Activated CD4-positive, alpha-beta T cell treated with anti-CD3 and anti-CD28 coated beads, Interleukin-2, amount 50 U/mL, for 4 hours (primary cell): ENCODE measurements at places on chromosomes 3 and 15.

DNA sequence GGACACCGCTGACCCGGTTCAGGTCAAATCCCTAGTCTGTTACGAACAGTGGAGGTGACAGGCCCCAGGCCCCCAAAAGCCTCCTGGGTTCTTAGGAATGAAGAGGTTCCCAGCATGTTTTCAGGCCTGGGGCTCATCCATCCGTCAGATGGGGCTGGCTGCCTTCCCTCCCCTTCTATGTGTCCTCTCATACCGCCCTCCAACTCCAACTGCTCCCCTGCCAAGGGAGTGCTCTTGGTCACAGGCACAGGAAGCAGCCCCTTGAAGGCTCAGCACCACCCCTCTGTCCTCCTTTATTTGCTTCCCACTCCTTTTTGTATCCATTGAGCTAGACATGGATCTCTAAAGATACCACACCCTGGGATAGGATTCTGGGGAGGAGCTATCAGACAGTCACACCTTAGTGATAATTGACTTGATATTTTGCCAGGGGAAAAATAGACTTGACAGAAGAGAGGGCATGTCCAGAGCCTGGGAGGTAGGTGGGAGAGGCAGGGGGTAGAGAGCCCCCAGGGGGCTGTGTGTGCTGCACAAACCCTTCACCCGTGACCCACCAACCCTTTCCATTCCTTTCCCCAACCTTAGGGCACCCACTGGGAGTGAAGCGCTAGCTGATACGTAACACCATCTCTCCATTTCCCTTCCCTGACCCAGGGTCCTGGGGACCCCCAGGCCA lies 10.7 kb upstream of the CSPG4 start:
- no peak for DNase-seq

DNA sequence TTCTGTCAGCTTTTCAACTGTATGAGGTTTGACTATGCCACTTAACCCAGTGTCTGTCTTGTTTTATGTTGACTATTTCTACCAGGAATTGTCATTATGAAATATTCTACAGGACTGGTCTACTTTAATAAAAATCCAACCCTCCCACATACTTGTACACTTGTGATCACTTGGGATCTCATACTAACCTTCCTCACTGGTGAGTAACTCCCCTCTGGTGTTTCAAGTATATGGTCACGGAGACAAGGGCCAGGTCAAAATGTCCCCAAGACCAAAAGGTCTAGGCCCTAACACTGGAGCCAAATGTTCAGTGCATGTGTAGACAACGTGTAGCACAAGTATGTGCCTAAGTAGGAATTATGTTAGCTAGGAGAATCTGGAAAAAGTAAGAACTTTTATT lies 122.7 kb upstream of the TJP1 start:
- DNase-seq: no peak

GRCh38 chr3:152259468-152259867 lies 9.3 kb upstream of the MBNL1 start:
- no peak for DNase-seq

GRCh38 chr15:45101749-45102148 lies 12.2 kb downstream of the DUOX2 start:
- DNase-seq: no peak

DNA sequence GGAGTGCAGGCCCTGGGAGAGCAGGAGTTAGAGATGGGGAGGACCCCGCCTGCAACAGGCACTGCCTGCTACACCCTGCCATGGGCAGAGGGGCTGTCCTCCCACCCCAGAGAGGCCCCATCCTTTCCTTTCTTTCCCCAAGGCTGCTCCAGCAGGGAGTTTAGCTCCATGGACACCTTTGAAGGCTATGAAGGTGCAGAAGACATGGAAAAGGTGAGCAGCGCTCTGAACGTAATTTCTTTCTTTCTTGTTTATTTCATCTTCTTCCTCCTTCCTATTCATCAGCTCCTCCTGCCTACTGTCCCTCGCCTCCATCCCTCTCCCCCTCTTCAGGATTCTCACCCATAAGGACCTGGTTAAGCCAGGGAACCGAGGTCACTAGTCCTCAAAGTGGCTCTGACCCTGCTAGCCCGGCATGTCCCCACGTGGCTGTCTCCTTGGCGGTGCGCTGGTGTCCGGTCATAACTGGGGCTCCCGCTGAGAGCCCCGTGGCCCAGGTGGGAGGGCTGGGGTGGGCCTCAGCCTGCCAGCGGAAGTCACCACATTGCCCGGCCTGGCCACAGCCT lies 16.0 kb upstream of the ADIPOQ start:
- DNase-seq: no peak

GRCh38 chr15:76206325-76206976 lies 104.8 kb downstream of the ETFA start:
- no peak for DNase-seq

DNA sequence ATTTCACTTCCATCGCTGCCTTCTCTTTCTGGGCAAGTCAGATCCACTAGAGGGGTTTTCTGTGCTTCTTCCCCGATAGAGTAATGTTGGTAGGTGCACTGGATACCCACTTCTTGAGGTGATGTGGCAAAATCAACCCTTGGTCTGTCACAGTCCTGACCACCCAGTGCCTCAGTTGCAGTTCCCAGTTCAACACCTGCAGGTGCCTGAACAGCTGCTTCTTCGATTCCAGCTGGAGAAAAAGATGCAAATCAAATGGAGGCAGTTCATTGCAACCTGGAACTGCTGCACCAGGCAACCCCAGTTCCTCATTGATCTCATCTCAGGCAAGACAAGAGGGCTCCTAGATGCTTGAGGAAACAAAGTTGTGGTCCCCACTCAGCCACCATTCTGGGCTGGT lies 186.6 kb downstream of the UBE2E2 start:
- no peak for DNase-seq

DNA sequence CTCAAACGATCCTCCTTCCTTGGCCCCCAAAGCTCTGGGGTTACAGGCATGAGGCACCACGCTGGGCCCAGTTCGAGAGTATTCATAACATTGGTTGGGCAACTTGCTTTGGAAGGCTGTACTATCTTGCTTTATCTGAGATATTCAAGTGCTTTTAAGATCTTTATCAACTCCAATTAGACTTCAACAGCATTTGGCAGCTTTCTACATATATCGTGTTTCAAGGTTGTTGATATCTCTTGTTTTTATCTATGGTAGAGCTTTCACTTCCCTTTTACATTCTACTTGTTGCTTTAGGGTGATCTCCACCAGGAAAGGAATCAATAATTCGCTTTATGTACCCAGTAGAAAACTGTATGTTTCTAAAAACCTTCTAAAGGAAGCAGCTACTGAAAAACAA lies 395.3 kb downstream of the IL5RA start:
- DNase-seq: no peak

DNA sequence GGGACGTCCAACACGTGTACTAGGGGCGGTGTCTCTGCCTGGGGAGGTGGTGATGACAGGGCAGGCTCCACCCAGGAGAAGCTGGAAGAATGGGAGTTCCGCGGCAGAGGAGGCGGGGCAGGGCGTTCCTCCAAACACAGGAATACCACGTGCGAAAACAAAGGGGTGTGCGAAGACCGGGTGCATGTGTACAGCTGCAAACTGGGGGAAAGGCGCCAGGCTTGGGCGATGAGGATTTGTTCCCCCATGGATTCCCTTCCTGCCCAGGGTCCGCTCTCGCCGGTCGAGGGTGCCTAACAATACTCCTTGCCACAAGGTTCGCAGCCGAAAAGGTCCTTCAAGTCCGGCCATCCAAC lies 500 bp upstream of the ZSCAN2 start:
- DNase-seq: peak; percentile 43

- DNase-seq: no peak
Observed at GRCh38 chr3:139586420-139587017, 47.0 kb upstream of the RBP1 start.

DNA sequence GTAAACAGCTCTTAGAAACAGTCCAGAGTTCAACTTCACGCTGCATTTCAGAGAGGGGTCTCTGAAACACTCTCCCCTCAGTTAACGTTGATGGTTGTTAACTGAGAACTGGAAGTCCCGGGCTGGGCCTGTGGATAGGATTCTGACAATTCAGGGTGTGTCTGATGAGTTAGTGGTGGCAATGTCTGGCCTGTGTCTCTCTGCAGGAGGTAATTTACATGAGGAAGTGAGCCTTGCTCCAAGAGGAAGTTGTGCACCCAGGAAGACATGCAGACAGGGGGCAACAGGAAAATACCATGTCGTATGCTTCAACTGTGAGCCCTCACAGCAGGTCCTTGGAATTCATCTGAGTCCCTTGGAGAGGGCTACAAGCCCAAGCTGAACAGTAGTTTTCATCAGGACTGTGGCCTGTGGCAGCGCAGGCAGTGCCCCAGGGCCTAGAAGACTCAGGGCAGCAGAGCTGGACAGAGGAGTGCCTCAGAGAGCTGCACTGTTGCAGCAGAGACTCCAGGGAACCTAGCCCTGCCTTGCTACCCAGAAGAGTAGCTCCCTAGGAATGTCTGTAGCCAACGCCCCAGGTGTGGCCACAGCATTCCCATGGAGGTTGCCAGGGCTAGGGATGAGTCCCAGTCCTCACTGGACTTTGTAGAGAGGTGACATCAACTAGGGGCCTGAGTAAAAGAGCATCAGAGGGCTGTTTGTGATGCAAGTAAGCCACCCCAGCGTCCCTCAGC lies 104.6 kb upstream of the SELENOK start:
- no peak for DNase-seq
